T follicular helper cell (primary cell): ENCODE measurements at places on chromosomes 6 and 20.

GRCh38 chr6:149233056-149233715 lies 84.3 kb upstream of the TAB2 start:
- no peak for DNase-seq

GRCh38 chr20:58596750-58597248 lies 54.3 kb upstream of the STX16 start:
- no peak for DNase-seq

GRCh38 chr20:25055711-25056495 lies 2.0 kb downstream of the ACSS1 start:
- no peak for DNase-seq

DNA sequence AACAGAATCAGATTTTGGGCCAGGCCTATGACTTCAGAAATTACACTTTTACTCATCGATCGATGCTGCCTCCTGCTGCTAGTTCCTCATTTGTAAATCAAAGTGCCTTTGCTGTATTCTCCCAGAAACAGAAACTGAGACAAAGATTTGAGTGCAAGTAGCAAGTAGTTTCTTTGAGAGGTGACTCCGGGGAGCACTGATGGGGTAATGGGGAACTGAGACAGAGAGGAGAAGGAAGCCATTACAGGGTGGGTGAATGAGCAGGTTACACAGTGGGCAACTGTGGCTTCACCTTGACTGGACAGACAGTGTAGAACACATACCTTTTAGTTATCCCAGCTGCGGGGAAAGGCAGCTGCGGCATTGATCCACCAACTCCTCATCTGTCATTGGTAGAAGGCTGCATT lies 9.7 kb upstream of the CD40 start:
- DNase-seq = no peak

GRCh38 chr20:5748246-5748645 lies 2.0 kb upstream of the SHLD1 start:
- no peak for DNase-seq

GRCh38 chr20:62916703-62917476 lies 9.4 kb downstream of the DIDO1 start:
- no peak for DNase-seq
